Mesothelial cell of epicardium (in vitro differentiated cells): ENCODE measurements at places on chromosomes 12 and 14.

DNA sequence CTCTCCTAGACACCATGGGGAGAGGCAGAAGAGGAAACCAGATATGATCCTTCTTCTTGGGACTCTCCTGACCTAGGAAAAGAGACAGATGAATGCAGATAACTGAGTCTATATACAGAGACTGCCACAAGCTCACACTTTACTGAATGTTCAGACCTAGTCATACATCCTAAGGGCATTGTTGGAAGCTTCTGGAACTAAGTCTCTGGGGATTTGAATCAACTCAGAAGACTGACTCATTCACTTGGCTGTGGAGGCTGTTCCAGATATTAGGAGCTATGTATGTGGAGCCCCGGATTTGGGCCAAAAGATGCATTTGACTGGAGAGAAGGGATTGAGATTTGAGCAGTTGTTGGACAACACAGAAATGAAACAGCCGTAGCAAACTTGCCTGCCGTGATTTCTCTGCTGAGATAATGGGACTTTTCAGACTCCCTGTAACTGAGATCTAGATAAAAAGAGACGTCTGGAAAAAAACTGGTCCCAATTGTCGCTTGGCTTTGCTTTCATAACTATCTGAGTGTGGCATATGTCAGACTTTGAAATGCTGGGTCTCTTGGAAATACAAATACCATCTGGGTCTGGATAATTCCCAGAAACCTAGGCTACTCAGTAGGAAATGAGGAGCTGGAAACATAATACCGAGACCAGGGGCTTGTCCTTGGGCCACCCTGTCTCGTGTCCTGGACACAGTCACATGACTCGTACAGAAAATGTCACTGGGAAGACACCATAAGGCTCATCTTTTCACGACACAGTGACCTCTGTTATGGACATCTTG lies 396.8 kb downstream of the NUAK1 start:
- DNase-seq, result no peak

- no peak for DNase-seq
These were observed 351.0 kb downstream of the NAV3 start for GRCh38 chr12:78181544-78182162.

DNA sequence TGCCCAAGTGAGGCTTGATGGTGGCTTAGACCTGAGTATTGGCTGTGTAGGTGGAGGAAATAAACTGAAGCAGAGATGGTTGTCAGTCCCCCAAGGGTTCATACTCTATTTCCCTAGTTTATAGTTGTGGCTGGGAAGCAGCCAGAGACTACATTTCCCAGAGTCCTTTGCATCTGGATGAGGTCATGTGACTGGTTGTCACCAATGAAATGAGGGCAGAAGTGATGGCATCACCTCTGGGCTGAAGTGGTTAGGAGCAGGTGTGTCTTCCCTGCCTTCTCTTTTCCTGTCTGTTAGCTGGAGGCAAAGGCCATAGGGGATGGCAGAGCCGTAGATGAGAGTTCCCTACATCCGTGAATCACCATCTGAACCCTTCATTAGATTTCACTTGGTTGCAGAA lies 16.3 kb upstream of the NOS1 start:
- DNase-seq, result no peak

- no peak for DNase-seq
These were observed 19.7 kb downstream of the PGAM5 start for GRCh38 chr12:132730353-132730752.

DNA sequence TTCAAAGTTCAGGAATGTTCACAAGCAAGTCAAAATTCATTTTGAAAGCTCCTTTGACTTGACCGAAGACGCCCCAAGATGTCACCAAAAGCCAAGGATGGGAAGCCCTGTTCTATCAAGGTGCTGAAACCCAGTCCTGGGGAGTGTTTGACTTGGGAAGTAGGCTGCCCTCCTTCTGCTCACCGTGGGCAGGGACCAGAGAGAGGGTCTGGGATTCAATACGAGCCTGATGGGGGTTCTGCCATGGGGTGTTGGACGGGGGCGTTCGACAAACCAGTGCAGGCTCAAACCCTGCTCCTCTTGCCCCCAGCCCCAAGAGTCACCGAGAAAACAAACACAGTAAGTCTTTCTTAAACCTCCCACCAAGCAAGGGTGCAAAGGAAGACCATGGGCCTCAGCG lies 150.1 kb upstream of the DIO3 start:
- no peak for DNase-seq

- DNase-seq, result no peak
These were observed 47.6 kb downstream of the TRAF3 start for GRCh38 chr14:102824832-102825231.

DNA sequence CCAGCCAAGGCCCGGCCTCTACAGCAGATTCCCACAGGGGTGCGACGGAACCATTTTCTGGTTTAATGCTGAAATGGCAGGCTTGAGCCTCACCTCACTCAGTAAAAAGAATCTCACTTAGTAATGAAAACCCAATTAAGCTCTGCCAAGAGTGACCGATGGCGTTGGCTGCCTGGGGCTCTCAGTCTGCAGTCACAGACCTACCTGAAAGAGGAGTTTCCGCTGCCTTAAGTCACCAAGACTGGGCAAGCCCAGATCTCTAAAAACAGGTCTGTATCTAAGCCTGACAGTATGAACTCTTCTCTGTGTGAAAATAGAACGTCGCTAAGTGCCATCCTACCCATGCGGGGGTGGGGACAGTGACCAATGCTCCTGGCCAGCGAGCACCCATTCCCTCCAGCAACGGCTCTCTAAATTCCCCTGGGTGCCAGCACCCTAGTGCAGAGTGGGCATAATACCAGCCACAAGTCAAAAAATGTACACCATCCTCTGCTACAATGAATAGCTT lies 107.3 kb downstream of the FOXN3 start:
- DNase-seq, result no peak

DNA sequence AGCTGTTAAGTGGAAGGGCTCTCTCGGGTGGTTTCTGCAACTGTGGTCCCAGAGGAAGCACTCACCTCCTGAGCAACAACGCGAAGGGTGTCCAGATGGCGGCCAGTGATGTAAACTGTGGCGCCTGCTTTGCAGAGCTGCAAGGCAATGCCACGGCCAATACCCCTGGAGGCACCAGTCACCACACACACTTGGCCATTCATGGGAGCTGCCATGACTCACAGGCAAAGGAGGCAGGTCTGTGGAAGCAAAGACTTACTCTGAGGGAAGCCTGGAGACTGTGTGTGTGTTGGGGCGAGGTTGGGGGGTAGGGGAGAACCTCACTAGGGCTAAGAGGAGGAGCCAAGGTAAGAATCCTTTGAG lies 707 bp downstream of the DHRS1 start:
- no peak for DNase-seq

GRCh38 chr12:105561546-105562198 lies 231.2 kb downstream of the C12orf75 start:
- no peak for DNase-seq

- no peak for DNase-seq
These were observed 136.3 kb downstream of the TPH2 start for GRCh38 chr12:72074956-72075355.

DNA sequence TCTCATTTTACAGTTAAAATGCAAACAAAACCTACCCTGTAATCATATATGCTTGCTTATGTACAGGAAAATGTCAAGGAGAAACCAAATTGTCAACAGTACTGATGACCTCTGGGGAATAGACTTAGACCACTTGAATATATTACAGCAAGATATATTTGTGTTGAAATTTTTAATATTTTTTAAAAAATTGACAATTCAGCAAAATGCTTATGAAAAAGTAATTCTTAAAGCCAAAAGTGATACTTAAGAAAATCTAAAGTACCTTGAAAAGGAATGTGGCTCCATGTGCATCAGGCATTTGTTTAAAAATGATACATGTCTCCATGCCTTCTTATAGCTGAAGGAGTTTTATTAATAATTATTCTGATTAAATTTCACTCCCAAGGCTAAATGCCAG lies 49.2 kb downstream of the PTPN21 start:
- DNase-seq, result no peak

DNA sequence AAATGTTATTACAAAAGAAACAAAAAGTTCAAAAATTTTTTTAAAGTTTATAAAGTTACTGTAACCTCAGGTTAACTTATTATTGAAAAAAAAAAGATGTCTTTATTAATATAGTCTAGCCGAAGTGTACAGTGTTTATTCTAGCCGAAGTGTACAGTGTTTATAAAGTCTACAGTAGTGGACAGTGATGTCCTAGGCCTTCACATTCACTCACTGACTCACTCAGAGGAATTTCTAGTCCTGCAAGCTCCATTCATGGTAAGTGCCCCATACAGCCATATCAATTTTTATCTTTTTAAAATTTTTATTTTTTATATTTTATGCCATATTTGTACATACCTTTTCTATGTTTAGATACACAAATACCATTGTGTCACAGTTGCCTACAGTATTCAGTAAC lies 10.4 kb downstream of the ATG2B start:
- DNase-seq, result no peak

- no peak for DNase-seq
These were observed 307.5 kb downstream of the EMP1 start for GRCh38 chr12:13504074-13504473.

GRCh38 chr12:53338916-53339315 lies 2.8 kb upstream of the SP7 start:
- no peak for DNase-seq

DNA sequence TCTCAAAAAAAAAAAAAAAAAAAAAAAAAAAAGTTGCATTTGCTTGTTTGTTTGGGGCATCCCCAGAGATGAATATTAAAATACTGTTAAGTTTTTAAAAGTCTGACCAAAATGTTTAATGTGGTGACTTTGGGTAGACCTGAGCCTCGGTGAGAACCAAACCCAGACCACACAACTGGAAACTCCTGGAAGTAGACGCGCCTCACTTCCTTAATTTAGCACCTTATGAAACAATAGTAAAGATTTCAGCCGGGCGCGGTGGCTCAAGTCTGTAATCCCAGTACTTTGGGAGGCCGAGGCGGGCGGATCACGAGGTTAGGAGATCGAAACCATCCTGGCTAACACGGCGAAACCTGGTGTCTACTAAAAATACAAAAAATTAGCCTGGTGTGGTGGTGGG lies 9.3 kb downstream of the NFKBIA start:
- no peak for DNase-seq

DNA sequence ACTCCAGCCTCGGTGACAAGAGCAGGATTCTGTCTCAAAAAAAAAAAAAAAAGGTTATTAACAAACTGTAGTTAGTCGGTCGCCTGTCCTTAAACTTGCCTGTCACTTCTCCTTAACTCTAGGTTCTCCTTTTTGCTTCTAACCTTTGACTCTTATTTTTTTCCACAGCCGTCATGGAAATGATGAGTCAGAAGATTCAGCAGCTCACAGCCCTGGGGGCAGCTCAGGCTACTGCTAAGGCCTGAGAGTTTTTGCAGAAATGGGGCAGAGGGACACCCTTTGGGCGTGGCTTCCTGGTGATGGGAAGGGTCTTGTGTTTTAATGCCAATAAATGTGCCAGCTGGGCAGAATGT lies 418 bp upstream of the MYG1 start:
- no peak for DNase-seq

DNA sequence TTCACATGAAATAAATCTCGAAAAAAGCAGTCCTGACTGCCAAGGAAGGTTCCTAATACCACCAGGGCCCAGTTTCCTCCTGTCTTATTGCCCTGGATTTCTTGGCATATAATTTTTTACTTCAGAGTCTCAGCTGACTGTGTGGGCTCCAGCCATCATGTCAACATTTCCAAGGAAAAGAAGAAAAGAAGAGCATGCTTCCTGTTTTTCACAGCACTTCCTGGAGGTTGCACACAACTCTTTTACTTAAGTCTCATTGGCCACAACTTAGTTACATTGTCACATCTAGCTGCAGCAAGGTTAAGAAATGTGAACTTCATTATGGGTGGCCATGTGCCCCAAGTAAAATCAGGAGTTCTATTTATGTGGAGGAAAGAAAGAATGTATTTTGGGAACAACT lies 24.3 kb downstream of the DACT1 start:
- DNase-seq, result no peak

GRCh38 chr12:15590180-15590826 lies 198.9 kb downstream of the EPS8 start:
- no peak for DNase-seq

GRCh38 chr12:128843538-128843937 lies 9.7 kb upstream of the GLT1D1 start:
- no peak for DNase-seq

DNA sequence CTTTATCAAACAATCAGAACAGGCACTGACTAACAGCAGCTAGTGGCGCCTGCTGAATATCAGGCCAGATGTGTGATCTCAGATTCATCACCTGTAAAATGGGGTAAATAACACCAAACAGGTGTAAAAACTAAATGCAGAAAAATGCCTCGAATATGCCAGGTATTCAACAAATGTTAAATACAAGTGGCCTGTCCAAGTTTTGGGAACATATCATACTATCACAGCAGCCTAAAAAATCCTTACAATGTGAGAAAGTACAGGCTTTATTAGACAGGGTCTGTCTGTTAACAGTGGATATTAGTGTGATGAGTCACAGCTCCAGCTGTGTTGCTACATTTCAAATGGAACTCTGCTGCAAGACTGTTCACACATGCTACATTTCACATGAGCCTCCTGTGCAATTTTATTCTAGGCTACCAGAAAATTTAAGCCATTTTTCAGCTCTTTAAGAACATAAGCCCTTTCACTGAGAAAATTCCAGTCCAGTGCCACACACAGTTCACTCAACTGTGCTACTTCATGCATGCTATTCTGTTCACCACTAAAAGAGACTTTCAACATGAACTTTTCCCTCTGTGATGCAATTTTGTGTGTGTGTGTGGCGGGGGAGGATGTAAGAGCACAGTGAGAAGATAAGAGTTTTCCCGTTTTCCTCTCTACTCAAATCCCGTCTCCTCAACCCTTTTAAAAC lies 56.7 kb downstream of the MSRB3 start:
- DNase-seq, result no peak

GRCh38 chr14:68791902-68792677 lies 777 bp downstream of the ZFP36L1 start:
- DNase-seq, result peak; percentile 48

DNA sequence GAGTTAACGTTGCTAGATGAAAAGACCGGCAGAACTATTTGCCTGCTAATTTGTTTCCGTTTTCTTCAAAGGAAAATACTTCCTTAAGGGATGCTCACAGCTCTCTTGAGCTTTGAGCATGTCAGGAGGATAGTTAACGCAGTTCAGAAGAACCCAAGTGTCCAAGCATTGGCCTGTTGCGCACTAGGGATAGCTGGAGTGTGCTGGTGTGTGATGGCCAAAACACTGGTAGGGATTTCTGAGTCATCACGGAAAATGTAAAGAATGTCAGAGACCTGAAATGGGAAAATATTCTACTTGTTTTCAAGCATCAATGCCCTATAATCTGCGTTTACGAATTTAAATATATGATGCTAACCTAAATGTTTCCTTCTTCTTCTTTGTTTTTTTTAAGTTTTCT lies 97.8 kb downstream of the VRK1 start:
- DNase-seq, result no peak

- DNase-seq, result no peak
These were observed 85.1 kb downstream of the BORCS5 start for GRCh38 chr12:12441843-12442461.

DNA sequence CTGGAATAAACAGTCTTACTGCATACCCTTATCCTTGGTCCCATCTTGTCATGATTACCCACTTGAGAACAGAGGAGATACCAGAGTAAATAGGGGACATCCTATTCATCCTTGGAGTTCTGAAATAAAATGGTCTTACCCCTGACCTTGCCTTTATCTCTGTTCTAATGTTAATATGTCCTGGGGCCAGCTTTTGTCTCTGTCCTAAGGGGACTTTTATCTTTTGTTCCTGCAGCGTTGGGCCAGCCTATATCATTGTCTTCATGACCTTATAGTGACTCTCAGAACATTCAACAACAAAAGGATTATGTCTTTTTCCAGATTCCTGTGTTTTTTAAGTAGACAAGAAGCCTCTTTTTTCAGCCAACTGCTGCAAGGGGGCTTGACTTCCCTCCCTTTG lies 1057.5 kb downstream of the LRFN5 start:
- no peak for DNase-seq
